ENCODE measurements at places on chromosomes 16 and 17.

DNA sequence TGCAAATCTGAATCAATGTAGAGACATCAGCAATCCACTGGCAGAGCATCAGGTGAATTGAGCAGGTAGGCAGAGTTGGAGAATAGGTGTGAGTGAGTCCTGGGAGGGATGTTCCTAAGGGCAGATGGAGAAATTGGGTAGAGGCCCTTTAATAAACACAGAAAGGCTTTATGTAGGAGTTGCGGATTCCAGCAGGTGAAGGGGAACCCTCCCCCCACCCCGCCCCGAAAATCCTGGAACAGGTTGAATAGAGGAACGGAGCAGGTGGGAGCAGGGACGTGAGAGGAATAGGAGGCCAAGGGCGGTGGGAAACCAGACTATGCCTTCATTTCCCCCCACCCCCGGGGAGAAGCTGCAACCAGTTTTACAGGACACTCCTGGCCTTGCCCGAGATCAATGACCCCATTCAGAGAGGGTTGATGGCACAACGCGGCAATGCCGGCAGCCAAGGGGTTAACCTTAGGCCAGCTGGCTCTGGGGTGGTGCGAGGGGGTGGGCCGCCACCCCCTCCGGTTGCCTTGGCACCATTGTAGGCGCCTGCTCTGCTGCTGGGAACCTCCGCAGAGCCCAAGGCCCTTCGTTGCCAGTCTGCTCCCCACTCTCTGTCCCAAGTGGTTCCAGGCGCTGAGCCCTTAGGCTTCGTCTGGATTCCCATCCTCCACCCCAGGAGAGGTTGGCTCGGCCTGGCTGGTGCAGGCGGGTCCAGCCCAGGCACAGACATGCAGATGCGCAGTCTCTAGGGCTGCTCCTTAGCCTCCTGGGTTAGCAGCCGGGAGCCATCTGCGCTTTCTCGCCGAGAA lies 814 bp upstream of the RUNDC3A start:
- DNase-seq = peak; percentile 78

GRCh38 chr17:47280072-47280811 lies 26.6 kb downstream of the ITGB3 start:
- DNase-seq = no peak

GRCh38 chr16:49661465-49662187 lies 194.3 kb downstream of the ZNF423 start:
- no peak for DNase-seq

DNA sequence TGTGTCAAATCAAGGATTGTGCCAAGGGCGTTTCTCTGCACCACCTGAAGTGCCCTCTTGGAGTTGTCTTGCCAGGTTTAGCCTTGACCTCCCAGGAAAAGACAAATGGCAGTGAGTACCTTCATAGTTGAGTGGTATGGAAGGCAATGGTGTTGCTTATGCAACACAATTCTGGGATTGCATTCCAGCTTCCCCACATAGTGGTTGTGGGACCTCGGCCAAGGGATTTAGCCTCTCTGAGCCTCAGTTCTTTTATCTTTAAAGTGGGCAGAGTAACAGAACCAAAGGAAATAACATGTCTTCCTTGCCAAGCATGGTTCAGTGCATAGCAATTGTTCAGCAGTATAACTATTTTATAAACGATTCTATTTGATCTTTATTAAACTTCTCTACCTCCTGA lies 49.4 kb downstream of the CCDC42 start:
- DNase-seq = no peak

DNA sequence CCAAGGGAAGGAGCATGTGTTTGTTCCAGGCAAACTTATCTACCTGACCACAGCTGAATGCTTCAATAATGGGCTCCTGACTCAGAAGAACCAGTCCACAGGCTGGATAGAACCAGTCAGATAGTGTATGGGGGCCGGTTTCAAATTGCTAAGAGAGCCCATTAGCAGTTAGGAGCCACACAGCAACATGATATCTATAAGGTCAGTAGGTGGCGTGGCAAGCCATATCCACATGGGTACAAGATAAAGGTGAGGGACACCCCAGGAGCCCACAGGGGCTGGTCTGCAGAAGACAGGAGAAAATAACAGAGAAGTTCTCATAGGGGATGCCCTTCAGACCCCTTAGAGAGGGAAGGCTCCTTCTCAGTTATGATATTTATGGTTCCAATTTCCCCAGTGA lies 31.6 kb upstream of the CDRT15 start:
- DNase-seq = no peak

- DNase-seq = no peak
Observed at GRCh38 chr17:50093246-50093645, 1.9 kb upstream of the PDK2 start.

GRCh38 chr16:65509172-65509571 lies 387.3 kb upstream of the CDH11 start:
- no peak for DNase-seq

GRCh38 chr16:47881574-47881973 lies 274.2 kb downstream of the ABCC12 start:
- no peak for DNase-seq

All from DMS79 (cell line).